T-cell (primary cell): ENCODE measurements at places on chromosomes 3 and 15.

DNA sequence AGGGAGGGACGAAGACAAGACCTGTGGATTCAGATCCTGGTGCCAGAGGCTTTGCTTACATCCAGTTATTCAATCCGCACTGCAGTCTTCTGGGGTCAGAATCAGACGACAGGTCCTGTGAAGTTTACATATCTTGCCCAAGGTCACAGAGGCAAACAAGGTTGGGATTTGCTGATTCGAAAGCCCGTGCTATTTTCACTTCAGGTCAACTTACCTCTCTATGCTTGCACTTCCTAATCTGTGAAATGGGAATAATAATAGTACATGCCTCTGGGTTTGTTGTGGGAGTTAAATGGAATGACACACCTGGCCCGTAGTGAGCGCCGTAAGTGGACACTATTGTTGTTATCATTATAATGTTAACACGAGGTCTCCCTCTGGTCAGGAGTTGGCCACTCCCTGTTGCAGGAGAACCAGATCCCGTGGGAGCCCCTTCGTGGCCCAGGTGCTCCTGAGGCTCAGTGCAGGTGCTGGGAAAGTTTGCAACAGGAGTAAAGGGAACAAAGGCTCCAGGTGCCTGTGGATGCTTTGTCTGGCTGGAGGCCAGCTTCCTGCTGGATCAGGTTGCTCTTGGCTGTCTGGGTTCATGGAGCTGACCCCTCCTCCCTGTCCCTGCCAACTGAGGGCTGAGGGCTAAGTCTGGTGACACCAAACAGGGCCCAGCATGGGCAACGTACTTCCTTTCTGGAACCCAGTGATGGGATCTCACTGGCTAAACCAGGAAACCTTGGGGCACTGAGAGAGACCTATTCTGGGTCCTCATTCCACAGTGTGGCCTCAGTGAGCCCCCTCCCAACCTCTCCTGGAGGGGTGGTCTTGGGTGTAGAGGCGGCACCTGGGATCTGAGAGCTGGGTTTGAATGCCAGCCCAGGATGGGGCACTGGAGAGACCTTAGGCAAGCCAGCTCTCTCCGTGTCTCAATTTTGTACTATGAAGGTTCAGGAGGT, 40.1 kb upstream of the SEMA4B start:
- no peak for DNase-seq

DNA sequence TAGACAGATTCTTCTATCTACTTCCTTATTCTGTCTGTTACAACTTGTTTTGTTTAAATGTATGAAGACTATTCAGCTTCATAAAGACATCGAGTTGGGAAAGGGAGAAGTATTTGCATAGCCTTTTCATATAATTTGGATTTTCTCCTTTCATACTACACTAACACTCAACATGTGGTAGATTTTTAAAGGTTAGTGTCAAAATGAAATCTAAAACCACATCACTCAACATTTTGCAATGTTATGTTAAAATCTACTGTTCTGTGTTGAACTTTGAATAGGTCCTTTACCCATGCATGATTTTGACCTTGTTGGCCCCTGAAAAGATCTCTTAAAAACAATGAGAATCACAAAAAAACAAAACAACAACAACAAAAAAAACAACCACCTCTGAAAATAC, 860.9 kb downstream of the ROBO1 start:
- no peak for DNase-seq

GRCh38 chr3:39754549-39754948, 54.9 kb upstream of the MYRIP start:
- no peak for DNase-seq

DNA sequence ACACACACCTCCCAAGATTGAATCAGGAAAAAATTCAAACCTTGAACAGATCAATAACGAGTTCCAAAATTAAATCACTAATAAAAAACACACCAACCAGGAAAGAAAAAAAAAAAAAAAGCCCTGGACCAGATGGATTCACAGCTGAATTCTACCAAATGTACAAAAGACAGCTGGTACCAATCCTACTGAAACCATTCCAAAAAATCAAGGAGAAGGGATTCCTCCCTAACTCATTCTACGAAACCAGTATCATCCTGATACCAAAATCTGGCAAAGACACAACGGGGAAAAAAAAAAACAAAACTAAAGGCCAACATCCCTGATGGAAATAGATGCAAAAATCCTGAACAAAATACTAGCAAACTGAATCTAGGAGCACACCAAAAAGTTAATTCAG, 54.4 kb upstream of the SLC12A8 start:
- DNase-seq: no peak

- DNase-seq: no peak
Observed at GRCh38 chr3:49699281-49699979, 10.1 kb downstream of the RNF123 start.

DNA sequence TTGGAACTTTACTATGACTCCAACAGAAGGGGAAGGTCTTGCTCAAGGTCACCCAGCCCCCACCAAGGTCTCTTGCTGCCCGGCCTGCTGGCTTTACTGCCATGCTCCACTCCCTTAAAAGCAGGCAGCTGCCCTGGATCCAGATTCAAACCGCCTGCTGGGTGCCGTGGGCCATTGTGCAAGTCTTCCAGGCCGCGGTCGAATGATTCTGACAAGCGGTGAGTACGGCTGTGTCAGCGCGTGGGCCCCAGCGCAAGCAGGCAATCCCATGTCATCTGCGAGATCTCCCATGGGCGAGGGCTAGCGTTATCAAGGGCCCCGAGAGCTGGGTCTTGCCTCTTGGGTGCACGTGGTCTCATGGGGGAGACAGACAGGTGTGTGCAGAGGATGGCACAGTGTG, 37.6 kb downstream of the CORO2B start:
- DNase-seq: no peak

GRCh38 chr3:152606146-152606545, 228.8 kb upstream of the P2RY1 start:
- no peak for DNase-seq
